ENCODE measurements at places on chromosomes 1 and 21.

- no peak for DNase-seq
These were observed 49.3 kb upstream of the NEK2 start for GRCh38 chr1:211724687-211725196.

- DNase-seq: no peak
These were observed 22.5 kb downstream of the NIBAN1 start for GRCh38 chr1:184951788-184952187.

- DNase-seq: no peak
These were observed 347 bp upstream of the KRTAP20-4 start for GRCh38 chr21:30620080-30620479.

GRCh38 chr1:206590025-206590758, 22.1 kb downstream of the EIF2D start:
- DNase-seq: peak; percentile 64

DNA sequence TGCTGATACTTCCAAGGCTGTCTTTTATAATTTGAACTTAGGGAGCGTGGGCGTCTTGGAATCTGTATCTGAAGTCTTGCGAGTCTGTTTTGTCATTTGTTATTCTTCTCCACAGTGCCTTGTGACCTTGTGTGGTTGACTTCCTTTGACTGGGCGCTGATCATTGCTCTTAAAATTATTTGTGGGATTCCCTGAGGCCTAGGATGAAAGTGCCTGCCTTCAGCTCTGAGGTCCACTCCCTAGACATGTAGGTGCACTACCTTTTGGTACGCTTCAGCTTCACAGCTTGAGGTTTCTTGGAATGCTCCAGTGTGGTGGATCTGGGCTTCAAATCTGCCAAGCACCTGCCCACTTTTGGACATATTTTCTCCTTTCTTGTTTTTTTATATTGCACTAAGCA, 50.2 kb upstream of the IGSF5 start:
- DNase-seq: peak; percentile 12

- DNase-seq: no peak
These were observed 2.0 kb upstream of the NID1 start for GRCh38 chr1:236066828-236067386.

DNA sequence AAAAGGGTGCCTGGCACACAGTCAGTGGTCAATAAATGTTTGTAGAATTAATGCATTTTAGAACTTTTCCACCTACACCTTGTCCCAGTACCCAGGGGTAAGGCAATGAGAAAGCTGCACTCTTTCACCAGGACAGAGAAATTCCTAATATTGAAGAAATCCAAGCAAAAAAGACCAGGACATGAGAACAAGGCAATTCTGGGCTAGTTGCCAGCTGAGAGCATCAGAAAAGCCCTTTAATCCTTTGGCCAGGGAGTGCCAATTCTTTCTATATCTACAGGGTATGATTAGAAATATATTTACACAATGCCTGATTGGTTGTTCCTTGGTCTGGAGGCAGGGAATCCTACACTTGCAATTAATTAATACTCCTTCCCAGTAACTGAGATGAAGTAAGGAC, 492.4 kb upstream of the NFIA start:
- peak; percentile 20 for DNase-seq

GRCh38 chr1:89598450-89599331, 34.2 kb upstream of the LRRC8C start:
- DNase-seq: peak; percentile 47

GRCh38 chr21:39332175-39332574, 16.7 kb downstream of the HMGN1 start:
- no peak for DNase-seq

DNA sequence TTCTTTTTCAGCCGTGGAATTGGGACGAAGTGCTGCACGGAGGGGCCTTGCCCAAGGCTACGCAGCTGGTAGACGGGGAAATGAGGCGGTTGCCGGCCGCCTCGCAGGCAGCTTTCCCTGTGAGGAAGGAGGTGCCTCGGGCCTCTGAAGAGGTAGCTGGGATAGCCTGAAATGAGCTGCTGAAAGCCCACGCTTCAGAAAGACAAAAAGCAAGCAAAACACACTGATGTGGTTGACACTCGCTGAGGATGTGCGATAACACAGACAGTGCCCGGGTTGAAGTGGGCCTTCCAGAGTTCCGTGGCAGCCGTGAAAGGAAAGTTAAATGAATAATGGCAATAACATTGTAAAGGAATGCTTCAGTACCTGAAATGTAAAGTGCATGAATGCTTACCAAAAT, 47.2 kb downstream of the S1PR1 start:
- no peak for DNase-seq

DNA sequence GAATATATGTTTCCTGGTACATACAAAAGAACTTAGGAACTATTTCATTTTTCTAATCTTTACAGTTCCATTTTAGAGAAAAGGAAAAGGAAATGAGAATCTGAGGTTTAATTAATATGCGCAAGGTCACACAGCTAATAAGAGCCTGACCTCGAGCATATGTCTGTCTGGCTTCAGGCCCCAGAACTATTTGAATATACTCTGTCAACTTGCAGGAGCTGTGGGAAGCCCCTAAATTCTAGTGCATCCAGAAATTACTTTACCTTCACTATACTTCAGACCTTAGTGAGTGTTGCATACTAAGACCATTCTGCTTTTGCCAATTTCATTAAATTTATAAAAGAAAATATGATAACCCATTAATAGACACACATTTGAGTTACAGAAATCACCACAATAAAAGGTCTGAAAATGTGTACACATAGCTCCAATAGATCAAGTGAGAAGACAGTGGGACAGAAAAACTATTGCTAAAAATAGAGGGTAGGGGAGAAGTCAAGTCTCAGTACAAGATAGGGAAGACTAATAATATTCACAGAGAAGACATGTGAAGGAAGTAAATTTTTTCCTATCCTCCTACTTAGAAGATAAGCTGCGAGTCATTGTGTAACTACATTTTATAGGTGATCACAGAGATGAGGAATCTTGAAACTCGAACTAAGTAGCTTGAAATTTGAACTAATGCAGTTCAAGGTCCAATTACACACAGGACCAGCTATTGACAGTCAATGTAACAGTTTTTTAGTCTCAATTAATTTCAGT, 3.8 kb downstream of the RGS13 start:
- peak; percentile 9 for DNase-seq

GRCh38 chr1:1132956-1133750, 17.3 kb upstream of the C1orf159 start:
- DNase-seq: peak; percentile 17

DNA sequence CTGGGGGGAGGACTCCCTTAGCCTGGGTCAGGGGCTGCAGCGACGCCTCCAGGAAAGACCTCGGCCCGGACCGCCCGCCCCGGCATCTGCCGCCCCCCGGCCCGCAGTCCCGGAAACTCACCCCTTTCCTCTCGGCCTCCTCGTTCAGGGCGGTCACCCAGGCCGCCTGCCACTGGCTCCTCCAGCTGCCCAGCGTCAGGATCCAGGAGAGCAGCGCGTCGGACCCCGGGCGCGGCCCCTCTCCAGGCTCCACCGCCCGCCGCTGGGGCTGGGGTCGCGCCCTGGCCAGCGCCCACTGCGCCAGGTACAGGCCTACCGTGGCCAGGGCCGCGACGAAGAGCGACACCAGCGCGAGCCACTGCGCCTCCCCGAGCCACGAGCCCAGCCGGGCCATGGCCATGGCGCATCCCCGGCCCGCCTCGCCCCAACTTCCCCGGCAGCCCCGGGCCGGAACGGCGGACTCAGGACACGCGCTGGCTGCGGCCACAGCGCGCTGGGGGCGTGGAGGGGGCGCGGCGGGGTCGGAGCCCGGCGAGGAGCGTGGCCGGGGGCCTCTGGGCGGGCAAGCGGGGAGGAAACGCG, 478 bp downstream of the C2CD2 start:
- DNase-seq: no peak
